Activated naive CD8-positive, alpha-beta T cell treated with anti-CD3 and anti-CD28 coated beads, Interleukin-2, amount 50 U/mL, for 24 hours (primary cell): ENCODE measurements at places on chromosomes 6 and 20.

- no peak for DNase-seq
Measured at GRCh38 chr6:10831609-10832008, 6.7 kb downstream of the MAK start.

- DNase-seq: no peak
Measured at GRCh38 chr20:53672484-53673129, 79.0 kb upstream of the ZNF217 start.

GRCh38 chr20:32333988-32334885, 23.9 kb upstream of the ASXL1 start:
- peak; percentile 54 for DNase-seq

GRCh38 chr6:161507375-161507774, 233.5 kb upstream of the AGPAT4 start:
- no peak for DNase-seq

DNA sequence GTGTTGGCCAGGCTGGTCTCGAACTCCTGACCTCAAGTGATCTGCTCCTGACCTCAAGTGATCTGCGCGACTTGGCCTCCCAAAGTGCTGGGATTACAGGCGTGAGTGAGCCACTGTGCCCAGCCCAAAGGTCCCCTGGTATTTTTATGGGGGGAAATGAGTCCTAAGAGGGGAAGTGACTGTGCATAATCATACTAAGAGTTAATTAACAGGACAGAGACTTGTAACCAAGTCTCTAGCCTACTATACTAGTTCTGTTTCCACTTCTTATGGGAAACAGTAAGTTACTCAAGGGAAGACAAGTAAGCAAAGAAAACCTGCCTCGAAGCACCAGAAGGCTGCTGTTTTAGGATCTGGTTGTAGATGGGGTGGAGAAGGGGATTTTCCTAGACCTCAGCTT, 27.9 kb downstream of the TCF15 start:
- DNase-seq: no peak

DNA sequence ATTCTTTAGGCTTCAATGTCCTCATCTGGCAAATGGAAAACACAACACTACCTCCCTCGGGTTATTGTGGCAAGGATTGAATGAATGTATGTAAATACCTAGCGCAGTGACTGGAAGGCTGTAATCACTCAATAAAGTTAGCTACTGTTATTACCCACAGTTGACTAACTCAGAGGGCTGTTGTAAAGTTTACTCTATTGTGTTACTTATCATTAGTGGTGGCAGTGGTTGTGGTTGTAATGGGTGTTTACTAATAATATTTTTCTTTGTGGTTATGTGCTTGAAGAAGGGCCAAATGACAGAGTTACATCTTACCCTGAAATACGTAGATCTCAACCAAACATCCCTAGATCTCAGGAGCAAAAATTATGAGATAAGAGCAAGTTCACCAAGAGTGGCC, 42.0 kb upstream of the PXDC1 start:
- DNase-seq: no peak

- DNase-seq: no peak
Measured at GRCh38 chr6:16244869-16245451, 6.6 kb downstream of the GMPR start.

- no peak for DNase-seq
Measured at GRCh38 chr20:19889011-19889953, 127.9 kb upstream of the NAA20 start.

- peak; percentile 35 for DNase-seq
Measured at GRCh38 chr6:10465629-10466499, 51.0 kb upstream of the TFAP2A start.

- no peak for DNase-seq
Measured at GRCh38 chr6:44035621-44036020, 91.6 kb downstream of the MRPL14 start.

DNA sequence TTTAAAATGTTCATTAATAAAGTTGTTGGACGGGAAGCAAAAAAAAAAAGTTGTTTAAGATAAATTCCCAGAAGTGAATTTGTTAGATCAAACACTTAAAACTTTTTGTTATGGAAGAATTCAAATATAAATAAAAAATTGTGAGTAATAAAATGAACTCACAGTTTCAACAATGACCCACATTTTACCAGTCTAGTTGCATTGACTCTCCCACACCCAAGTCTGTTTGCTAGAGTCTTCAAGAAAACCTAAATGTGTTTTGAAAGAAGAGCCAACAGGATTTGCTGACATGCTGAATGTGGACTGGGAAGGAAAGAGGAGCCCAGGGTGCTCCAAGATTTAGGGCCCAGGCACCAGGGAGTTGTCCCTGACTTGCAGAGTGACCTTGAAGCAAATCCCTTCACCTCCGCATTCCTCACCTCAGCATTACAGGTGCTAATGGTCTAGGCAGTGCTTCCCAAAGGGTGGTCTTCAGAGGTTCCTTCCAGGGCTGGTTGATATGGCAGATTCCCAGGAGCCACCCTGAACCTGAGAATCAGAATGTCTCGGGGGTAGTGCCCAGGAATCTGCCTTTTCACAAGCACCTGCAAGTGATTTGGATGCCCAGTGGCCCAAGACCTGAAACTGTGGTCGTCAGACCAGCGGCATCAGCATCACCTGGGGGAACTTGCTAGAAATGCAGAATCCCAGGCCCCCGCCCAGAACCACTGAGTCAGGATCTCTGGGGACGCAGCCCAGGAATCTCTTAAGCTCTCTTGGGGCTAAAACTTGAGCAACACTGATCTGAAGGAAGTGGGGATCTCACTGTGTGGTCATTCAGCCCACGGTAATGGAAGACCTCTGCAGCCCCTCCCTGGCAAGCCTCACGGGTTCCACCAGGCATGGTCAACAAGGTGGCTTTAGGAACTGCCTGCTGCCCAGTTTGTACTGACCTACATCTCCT, 31.1 kb downstream of the POFUT1 start:
- no peak for DNase-seq

- no peak for DNase-seq
Measured at GRCh38 chr6:127460465-127460864, 1.3 kb upstream of the KIAA0408 start.

DNA sequence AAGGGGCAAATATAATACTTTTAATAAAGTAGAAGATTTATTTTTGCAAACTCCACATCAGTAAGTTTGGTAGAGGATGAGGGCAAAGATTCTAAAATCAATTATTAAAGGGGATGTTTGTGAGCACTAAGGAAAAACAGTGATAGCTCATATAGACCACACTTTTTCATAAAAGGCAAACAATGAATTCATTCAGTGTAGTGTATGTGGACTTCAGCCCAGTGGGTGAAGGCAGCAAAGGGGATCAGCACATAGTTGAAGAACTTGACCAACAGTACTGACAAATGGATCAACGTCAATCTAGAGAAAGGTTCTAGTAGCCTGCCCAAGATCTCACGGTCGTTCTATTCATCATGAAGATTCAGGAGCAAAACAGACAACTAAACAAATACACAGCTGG, 45.3 kb downstream of the MAK start:
- no peak for DNase-seq

- DNase-seq: no peak
Measured at GRCh38 chr20:44836601-44837120, 26.3 kb upstream of the RIMS4 start.

GRCh38 chr6:33638556-33638955, 17.4 kb downstream of the ITPR3 start:
- DNase-seq: no peak

DNA sequence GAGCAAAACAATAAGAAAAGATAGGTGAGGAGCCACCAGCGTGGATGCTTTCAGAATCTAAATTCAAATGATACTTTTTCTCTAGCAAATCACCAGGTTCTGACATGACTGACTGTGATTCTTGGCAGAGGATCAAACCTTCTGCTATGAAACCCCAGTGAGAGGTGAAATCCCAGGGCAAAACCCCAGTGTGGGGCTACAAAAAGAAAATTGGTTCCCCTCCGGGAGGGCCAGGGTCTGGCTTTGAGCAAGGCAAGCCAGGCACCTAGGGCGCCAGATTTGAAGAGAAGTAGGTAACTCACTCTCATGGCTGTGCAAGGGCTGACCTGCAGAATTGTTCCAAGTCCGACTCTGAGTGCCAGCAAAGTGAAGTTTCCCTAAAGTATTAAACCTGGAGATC, 20.2 kb upstream of the RALGAPA2 start:
- no peak for DNase-seq

DNA sequence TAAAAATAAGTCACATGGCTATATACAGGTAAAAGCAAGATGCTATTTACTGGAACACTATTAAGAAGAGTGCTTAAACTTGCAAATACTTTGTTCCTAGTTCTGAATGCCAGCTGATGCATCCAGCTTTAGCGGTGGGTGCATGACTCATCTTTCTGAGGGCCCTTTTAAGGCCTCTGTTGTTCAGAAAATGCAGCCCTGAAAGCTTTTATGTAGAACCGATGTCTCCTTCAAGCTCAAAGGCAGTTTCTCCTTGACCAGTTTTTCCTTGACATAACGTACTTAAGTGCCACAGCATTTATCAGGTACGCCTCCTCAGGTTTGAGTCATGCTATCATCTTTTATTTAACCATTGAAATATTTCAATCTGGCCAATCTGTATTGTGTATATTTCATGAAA, 82.8 kb downstream of the MLIP start:
- no peak for DNase-seq

DNA sequence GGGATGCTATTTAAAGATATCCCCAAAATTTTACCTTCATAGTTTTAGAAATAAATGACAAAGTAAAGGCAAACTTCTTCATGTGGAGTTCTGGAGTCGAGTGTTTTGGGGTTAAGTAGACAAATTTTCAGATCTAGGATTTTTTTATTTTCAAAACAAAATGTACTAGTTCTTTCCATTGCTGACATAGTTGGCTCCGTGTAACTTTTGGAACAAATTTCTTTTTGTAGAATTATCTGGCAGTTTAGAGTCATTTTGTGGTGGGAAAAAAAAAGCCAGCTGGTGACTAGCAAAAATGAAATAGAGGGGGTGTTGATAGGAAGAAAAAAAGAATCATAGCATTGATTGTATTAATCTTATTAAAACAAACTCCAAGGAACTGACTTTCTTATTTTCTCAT, 131.6 kb upstream of the TCF21 start:
- DNase-seq: no peak

DNA sequence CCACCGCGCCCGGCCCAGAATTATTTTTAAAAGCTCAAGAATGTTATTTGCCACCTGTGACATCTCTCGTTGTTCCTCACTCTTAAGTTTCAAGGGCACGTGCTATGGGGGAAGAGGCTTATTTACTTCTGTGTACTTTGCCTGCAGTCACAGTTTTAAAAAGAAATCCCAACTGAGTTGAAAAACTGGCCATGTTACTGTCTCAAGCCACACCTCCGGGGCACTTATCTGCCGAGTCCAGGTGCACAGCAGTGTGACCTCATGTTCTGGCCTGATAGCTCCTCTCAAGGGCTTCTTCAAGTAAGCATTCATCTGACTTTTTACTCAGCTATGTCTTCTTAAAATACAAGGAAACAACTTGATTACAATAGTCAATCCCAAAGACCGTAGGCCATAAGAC, 34.5 kb downstream of the SHLD1 start:
- no peak for DNase-seq

DNA sequence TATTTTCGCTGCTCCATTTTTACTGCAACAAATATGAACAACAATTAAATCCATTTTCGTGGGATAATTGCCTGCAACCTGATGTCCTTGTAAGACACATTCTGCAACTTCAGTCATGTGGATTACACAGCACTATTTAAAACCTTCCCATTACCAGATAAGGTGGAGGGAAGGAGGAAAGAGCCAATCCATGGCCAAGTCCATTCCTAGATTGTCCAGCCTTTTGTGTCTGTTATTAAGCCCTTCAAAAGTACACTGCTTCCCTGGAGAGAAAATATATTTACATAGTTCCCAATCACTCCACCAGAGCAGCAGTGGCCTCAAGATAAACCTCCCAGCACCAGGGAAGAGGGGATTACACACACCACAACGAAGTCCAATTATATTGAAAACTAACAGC, 347.9 kb downstream of the CDH26 start:
- DNase-seq: no peak

DNA sequence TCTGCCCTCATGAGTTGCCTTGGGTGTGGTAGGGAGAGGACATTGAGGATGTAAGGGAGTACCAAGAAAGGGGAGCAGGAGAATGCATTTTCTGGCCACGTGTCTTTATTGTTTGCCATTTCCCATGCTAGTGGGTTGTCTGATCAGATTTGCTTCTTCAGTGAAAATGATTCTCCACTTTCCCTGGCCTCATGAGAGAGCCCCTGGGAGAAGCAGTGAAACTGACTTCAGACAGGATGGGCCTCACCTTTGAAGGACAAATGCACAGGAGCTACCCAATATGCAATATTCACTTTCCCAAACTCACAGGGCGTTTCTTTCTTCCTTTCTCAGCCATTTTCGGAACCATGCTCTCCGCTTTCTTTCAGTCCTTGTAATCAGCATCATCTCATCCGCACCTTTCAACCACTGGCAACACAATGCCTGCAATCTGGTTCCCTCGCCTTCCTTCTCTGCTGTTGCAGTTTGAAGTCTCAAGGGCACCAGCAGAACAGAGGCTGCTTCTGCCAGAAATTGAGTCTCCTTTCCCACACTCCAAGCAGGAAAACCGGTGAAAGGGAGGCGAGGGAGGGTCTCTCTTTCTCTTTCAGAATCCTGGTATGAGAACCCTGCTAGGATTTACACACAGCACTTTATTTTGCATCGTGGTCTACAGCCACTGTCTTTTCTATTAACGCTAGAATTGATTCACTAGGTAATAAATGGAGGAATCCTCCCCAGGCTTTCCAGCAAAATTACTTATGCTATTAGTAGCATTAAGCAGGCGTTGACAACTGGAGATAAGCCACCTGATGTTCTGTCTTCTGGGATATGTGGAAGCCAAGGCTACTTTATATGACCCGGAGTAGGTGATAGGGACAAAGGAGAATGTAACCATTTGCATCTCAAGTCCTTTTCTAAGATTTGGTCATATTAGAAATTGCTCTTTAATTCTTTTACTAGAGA, 62.0 kb upstream of the FAM184A start:
- DNase-seq: no peak

DNA sequence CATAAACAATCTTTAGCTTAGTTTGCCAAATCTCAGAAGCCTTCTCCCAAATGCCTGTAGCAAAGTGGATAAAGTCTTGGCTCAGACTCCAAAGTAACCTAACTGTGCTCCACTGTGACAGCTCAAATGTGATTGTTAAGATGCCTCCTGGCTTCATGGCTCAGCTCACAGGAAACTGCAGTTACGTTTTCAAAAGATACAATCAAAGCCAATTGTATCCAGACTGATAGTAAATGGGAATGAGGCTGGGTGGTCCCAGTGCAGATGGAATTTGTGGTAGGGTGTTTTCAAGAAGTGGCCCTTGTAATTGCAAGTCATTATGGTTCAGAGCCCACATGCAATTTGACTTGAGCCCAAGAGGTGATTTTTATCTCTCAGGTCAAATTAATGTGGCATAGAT, 151.2 kb upstream of the TAB2 start:
- DNase-seq: no peak

- DNase-seq: no peak
Measured at GRCh38 chr6:151067684-151068596, 171.8 kb upstream of the AKAP12 start.

- DNase-seq: no peak
Measured at GRCh38 chr6:23327621-23328020, 758.3 kb downstream of the HDGFL1 start.

DNA sequence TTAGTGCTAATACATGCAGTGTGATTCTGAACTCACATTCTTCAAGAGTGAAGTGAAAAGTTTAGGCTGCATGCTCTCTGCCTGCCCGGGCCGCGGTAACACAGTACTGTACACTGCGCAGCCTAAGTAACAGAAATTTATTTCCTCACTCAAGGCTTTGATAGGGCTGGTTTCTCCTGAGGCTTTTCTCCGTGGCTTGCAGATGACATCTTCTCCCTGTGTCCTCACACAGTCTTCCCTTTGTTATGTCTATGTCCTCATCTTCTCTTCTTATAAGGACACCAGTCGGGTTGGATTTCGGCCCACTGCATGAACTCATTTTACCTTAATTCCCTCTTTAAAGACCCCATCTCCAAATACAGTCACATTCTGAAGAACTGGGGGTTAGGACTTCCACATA, 51.1 kb upstream of the TMEM170B start:
- DNase-seq: no peak
